ENCODE measurements at places on chromosomes 1 and 21.

GRCh38 chr1:91505086-91505485 is 4.4 kb downstream of the CDC7 start:
- no peak for DNase-seq

DNA sequence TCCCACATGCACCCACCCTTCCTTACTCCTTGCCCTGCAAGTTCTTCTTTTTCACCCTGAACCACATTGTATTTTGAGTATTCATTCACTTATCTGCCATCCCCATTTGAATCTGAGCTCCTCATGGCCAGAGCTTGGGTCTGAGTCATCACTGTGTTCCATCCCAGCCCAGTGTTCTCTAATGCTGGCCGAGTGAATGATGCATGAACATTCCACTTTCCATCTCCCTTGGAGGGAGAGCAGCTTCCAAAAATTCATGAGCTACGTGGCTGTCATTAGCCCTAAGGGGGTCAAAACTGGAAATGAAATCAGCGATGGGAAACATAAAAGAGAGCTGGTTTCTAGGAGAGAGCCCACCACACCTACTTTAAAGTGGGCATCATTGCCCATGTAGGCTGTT is 187.0 kb upstream of the USP24 start:
- no peak for DNase-seq

- no peak for DNase-seq
Observed at GRCh38 chr1:227315629-227316346, 2.5 kb downstream of the CDC42BPA start.

DNA sequence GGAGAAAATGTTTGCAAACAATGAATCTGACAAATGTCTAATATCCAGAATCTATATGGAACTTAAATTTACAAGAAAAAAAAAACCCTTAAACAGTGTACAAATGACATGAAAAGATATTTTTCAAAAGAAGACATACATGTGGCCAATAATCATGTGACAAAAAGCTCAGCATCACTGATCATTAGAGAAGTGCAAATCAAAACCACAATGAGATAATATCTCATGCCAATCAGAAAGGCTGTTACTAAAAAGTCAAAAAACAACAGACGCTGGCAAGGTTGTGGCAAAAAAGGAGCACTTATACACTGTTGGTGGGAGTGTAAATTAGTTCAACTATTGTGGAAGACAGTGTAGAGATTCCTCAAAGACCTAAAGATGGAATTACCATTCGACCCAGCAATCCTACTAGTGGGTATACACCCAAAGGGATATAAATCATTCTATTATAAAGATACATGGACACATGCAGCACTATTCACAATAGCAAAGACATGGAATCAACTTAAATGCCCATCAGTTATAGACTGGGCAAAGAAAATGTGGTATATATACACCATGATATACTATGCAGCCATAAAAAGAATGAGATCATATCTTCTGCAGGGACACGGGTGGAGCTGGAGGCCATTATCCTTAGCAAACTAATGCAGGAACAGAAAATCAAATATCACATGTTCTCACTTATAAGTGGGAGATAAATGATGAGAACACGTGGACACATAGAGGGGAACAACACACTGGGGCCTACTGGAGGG is 123.2 kb downstream of the PTPRC start:
- no peak for DNase-seq

GRCh38 chr1:211738691-211739301 is 63.4 kb upstream of the NEK2 start:
- no peak for DNase-seq

- DNase-seq, result no peak
Observed at GRCh38 chr1:205456868-205457745, 1.3 kb upstream of the BLACAT1 start.
